ENCODE measurements at places on chromosomes 1 and 21.

- ATAC-seq = no peak
Measured at GRCh38 chr1:5543235-5543634, 449.0 kb downstream of the NPHP4 start.

DNA sequence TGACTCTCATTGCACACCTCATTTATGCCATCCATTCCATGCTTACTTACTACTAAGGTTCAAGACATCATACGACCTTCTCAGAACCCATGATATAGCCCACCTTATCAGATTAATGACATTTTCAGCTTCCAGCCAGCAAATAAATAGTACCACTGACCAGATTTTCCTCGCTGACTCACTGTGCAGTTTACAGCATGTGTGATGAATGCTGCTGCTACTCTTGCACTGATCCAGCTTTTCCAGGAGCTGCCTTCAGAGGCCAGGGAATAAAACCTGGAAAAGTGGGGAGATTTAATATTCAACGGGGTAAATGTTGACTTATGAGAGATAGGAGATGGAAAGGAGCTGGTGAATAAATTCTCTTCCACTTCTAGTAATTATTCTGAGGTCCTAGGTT lies 247.1 kb downstream of the COL11A1 start:
- no peak for ATAC-seq

DNA sequence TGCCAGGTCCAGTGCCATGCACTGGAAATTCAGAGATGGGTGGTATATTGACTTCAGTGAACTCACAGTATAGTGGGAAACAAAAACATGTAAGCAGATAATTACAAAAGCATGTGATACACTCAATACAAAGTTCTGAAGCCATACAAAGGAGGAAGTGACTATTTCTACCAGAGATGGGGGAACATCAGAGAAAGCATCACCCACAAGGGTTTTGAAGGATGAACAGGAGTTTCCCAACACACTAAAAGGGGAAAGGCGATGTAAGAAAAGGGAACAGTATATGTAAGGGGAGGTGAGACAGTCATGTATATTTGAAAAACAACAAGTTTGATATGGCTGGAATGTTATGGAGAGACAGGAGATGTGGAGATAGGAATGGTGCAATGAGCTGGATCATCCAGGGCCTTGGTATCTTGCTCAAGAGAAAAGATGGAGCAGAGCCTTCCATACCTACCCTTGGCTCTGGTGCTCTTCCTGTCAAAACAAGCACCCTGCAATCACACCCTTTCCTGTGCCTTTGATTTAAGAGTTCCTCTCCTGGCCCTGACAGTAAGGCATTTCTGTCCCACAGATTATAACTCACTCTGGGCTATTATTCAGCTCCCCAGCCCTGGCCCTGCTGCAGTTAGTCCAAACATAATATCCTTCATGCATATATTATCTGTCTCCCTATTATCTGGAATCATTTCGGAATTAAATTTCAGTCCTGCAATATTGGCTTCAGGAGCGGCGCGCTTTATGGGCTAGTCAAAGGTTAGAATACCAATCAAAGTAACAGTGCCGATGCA lies 60.5 kb downstream of the DMAP1 start:
- no peak for ATAC-seq

- ATAC-seq = no peak
Measured at GRCh38 chr1:17755120-17755519, at the start of gene ACTL8. ACTL8 (plus strand) TSS chr1:17755333; CDS start chr1:17823009, 67,676 bp downstream.

DNA sequence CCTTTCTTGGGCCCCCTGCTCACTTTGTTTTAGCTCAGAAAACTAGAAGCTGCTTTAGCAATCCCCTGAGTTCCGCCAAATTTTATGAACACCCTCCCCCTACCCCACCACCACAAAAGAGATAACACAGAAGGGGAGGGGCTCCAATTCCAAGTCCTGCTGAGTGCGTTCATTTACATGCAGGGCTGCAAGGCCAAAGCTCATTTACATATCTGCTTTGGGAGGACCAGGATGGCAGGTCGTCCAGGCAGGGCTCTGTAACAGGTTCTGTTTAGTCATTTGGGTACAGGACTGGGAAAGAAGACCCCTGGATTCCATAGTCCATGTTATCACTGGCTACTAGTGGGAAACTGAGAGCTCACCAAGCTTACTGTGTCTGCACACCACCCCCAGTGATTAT lies 35.9 kb upstream of the KIF21B start:
- ATAC-seq = no peak

- ATAC-seq = no peak
Measured at GRCh38 chr21:34935898-34936297, 113.2 kb downstream of the RUNX1 start.

DNA sequence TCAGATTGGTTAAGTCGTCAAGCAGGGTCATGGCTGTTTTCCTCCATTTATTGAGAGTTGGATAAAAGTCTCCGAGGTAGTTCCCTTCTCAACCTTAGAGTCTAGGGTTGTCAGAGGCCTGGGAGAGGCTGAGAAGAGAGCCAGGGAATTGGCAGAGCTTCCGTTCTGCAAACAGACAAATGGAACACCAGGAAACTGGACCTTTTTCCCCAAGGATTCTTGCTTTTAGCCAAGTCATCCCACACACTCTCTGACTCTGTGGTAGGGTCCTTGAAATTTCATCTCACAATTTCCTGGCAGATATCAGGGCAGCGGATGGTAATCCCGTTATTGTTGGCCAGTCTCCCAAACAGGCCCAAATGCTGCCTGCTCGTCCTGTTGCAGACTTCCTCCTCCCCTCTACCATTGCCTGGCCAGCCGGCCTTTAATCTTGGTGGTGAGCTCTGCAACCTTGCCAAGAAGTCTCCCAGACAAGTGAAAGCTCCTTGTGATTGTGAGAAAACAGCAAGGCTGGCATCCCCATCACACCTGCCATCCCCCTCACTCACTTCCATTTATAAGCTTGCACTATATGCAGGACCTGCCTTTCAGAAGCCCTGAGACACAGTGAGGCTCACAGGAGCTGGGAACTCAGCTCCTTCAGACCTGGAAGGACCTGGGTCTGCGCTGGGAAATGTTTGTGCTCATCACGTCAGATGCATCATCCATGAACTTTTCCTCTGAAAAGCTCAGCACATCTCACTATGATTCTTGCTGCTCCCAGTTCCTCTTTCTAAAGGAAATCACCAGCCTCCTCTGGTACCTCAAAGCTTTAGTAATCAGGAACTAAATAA lies 13.7 kb upstream of the SRP9 start:
- peak; percentile 53 for ATAC-seq

DNA sequence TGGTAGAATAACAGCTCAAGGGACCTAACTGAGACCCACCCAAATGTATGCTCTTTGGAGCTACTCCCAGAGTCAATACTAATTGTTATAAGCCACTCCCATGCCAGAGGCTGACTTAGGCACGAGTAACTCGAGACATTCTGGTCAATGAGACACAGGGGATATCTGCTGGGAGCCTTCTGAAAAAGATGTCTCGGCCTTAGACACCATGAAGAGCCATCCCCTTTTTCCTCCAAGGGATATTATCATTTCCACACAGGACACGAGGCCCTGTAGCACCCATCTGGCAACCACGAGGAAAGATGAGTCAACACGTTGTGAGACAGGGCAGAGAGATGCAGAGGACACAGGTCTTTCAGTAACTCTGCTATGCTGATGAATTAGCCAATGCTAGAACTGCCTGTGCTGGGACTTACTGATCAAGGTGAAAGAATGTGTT lies 30.7 kb downstream of the ITPKB start:
- peak; percentile 88 for ATAC-seq

DNA sequence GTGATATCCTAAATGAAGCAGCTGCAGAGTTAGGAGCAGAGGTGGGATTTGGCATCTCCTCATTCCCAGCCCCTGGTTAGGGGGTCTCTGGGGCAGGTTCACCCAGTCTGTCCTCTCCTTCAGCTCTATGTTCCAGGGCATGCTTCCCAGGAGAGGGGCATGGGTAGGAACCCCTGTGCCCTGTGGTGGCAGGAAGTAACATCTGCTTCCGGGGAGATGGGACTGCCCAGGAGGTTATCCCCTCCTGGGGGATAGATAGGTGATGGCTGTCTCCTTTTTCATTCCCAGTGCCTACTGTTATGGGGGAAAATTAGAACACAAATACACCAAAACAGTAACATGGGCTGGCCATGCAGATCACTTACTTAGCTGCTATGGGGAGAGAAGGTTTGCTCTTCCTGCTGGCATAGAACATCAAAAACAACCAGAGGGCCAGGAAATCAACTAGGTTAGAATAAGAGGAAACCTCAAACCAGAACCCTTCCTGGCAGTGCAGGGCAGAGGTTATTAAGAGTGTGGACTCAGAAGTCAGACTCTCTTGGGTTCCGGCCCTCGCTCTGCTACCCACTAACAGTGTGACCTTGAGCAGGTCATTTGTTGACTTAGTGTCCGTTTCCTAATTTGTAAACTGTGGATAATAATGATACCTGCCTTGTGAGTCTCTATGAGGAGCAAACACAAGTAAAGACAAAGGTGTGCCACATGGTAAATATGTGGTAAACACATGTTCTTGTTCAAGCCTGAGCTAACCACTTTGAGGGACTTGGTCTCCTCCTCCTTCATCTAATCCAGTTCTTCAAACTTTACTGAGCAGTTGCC lies 157.8 kb upstream of the JUN start:
- no peak for ATAC-seq

DNA sequence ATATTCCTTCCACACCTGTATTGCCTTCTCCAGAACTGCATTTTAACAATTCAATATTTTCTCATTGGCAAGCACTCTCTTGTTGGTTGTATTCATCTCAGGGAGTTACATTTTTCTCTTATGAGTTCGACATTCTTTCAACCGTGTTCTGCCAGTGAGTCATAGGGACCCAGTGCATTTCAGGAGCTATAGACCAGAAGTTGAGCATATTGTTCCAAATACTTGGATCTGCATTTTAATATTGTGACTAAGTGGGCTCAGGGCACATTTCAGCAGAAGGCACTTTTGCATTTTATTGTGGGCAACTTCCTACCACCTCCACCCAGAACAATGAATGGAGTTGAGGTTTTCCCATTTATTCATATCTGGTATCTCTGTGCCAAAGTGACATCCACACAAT lies 132.8 kb downstream of the TNFSF18 start:
- peak; percentile 94 for ATAC-seq

DNA sequence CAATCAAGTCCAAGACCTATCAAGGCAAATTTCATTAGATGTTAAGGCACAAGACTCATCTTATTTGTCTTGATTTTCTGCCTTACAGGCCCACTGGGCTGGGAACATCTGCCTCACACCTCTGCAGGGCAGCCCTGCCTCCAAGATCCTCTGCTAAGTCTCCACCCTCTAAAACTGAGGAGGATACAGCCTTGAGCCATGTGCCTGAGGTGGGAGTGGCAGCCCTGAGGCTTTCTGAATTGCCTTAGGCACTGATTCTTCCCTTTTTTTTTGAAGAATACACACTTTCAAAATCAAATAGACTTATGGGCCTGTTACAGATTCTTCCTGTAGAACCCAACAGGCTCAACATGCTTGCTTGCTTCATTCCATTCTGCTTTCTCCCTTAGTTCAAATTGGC lies 544.3 kb upstream of the ADAMTS5 start:
- ATAC-seq = no peak

DNA sequence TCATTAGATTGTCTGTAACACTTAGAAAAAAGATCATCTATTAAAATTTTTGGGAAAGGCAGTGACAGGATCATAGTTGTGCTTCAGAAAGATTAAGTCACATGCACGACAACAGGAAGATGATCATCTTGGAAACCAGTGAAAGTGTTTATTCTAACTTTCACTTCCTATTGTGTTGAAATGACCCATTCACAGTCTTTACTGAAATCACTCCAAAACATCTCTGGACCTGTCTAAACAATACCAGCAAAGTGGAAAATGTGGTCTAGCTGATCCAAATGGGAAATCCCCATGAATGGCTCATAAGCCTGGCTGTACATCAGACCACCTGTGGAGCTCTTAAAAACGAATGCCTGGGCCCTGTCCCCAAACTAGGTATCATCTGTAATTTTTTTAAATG lies 111.1 kb upstream of the ETV3 start:
- ATAC-seq = no peak

- ATAC-seq = peak; percentile 75
Measured at GRCh38 chr1:10507111-10507879, 32.5 kb downstream of the PEX14 start.

DNA sequence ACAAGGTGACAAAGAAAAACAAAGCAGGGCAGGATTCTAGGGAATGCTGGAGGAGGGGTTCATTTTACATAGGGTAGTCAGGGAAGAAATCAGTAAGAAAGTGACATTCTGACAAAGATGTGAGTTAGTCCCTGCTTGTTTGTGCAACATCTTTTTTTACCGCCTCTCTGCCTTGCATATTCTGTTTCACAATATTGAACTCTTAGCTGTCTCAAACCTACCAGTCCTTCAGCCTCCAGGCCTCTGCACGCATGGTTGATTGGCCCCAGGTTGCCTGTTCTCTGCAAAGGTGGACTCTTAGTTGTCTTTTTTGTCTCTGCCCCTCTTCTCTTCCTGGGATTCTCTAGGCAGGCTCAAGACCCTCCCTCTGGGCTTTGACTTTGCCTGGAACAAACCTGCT lies 152.2 kb upstream of the RUNX1 start:
- no peak for ATAC-seq

DNA sequence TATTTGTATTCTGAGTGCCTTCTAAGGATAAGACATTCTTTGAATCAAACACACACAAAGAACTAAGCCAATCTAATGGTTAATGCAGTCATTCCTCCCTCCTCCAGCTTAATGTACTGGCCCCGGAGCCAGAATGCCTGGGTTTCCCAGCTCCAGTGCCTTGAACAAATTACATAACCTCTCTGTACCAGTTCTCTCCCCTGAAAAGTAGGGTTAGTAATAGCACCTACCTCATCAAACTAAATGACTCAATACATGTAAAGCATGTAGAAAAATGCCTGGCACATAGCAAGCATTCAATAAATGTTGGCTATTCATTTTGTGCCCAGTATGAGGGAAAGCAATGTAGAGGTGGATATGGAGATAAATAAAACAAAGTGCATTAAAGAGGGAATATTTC lies 14.0 kb downstream of the C1orf52 start:
- ATAC-seq = no peak

- ATAC-seq = no peak
Measured at GRCh38 chr1:172363852-172364251, 56.6 kb upstream of the C1orf105 start.

GRCh38 chr1:219081943-219082925 lies 91.4 kb upstream of the LYPLAL1 start:
- ATAC-seq = no peak

GRCh38 chr1:55053265-55053954 lies 14.1 kb downstream of the PCSK9 start:
- no peak for ATAC-seq

- peak; percentile 1 for ATAC-seq
Measured at GRCh38 chr21:46323227-46323709, 402 bp downstream of the C21orf58 start.

GRCh38 chr1:205430696-205431305 lies 8.9 kb upstream of the LEMD1 start:
- ATAC-seq = no peak

GRCh38 chr1:68379085-68379478 lies 70.7 kb downstream of the RPE65 start:
- no peak for ATAC-seq

All from SK-N-SH treated with all-trans-retinoic acid at 6 μM for 48 hours (cell line).